NCI-H510A (cell line): ENCODE measurements at places on chromosomes 5 and 9.

GRCh38 chr5:128224336-128224735, 140.8 kb downstream of the SLC12A2 start:
- no peak for DNase-seq

GRCh38 chr9:128495296-128495695, 9.2 kb upstream of the GLE1 start:
- DNase-seq, result no peak

DNA sequence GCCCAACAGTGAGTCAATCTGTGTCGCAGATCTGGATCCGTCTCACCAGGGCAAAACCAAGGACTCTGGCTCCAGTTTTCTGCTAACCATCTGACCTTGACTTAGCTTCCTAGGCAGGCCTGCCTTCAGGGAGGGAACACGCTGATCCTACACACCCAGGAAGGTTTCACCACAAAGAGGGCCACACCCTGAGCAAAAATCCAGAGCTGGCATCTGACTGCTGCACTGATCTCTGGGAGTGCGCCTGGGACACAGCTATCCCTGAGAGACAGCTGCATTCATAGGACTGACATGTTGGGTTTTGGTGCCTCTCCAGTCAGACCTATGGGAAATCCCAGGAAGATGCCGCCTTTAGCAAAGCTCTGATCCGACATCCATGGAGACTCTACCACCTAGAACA, 47.5 kb downstream of the CDK5RAP2 start:
- no peak for DNase-seq

- DNase-seq, result no peak
Observed at GRCh38 chr9:33146298-33146697, 20.8 kb downstream of the B4GALT1 start.

DNA sequence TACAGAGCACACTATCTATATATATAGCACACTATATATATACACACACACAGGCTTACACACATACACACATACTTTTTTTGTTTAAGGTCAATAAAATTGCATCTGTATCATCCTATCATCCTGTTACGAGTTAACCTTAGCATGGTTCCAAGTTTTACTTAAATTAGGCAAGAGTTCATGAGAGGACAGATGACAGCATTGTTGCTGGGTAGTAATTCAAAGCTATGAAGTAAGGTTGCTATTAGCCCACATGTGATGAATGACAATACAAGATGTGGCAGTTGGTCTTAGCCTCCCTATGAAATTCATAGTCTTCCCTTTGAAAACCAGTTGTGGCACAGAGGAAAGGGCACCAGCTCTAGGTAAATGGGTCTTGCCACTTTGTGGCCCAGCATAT, 438.1 kb downstream of the ACTL7B start:
- no peak for DNase-seq

- no peak for DNase-seq
Observed at GRCh38 chr9:96420468-96421219, 2.5 kb upstream of the ZNF367 start.

- DNase-seq, result no peak
Observed at GRCh38 chr9:126773004-126773607, 31.7 kb upstream of the ZBTB43 start.

- DNase-seq, result no peak
Observed at GRCh38 chr5:155616779-155617392, 603.3 kb downstream of the KIF4B start.

DNA sequence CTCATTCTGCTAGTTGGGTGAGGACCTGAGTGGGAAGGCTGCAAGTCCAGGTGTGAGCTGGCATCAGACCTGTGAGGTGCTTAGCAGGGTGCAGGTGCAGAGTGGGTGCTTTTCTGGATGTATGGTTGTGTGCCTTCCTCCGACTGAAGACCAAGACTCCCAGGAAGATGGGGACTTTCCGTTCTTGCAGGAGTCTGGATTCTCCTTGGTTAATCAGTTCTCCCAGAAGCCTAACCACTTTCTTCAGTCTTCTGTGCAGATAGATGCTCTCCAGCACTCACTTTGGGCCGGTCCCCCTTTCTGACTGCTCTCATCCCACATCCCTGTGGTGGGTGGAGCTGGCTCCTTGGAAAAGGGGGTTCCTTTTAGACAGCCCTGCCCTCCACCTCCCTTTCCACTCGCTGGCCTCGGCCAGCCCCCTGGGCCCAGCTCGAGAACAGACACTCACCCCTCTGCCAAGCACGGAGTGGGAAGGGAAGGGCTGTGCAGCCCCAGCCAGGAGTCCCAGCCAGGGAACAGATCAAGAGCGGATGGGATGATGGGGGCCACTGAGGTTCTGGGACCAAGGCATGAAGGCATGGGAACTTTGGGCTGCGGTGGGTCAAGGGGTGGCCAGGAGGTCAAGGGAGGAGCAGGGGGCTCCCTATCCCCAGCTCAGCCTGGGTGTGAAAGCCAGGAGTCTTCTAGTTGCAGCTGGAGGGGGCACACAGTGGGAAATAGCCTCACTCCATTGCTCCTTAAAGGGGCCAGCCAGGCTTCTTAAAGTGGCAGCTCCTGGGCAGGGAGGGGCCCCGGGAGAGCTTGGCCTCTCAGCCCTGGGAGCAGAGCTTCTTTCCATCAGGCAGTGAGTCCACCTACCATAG, 62.4 kb downstream of the FGF18 start:
- DNase-seq, result no peak

- DNase-seq, result no peak
Observed at GRCh38 chr5:142512043-142513042, 173.5 kb downstream of the FGF1 start.

DNA sequence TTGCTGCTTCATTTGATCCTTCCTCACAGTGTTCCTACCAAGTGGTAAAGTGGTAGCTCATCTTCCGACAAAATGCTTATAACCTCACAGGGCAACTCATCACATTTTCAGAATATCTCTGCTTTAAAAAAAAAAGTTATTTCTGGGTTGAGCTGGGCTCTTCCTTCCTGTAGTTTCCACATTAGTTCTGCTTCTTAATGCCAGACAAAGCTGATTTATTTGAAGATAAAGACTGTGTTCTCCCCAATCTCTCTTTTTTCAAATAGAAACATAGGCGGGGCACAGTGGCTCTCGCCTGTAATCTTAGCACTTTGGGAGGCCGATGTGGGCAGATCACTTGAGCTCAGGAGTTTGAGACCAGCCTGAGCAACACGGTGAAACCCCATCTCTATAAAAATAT, 273.1 kb downstream of the ACTL7B start:
- DNase-seq, result no peak

- no peak for DNase-seq
Observed at GRCh38 chr5:162487528-162488525, 420.3 kb downstream of the GABRG2 start.

DNA sequence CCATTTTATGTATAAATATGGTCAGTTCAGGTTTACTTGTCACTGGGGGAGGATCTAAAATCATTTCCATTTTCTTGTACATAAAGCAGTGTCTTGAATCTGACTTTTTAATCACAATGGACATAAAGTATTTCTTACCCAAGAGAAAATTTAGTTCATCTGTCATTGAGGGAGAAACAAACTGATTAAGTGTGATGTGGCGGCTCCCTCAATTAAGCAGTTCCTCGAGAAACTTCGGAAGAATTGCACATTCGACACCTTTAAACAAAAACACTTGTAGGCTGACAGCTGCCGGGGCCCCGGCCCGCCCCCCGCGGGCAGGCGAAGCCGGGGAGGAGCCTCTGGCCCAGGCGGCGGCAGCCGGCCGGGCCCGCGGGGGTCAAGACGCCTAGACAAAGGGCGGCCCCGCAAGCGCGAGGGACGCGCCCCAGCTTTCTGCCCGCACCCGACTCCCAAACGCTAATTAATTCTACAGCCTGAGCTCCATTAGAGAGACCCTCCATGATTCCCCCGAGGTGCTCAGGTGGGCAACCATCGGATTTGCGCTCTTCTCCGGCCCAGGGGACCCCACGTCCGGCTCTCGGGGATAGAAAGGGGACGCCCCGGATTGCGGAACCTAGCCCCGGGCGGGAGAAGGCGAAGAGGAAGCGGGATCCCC, 750 bp downstream of the TRIM36 start:
- DNase-seq, result no peak

DNA sequence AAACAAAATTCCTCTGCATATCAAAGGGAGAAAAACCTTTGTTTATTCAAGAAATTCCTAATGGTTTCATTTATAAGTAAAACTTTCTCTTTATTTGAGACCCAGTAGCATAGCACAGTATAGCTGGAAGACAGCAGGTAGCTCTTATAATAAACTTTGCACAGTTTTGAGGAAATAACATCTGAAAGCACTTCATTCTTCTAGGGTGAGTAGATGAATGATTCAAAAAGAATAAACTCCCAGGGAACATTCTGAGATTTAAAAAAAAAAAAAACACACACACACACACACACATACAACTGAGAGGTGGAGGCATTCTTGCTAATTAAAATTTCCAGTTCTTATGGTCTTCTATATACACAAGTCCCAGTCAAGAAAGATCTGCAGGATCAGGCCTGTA, 197.3 kb downstream of the BNC2 start:
- no peak for DNase-seq

DNA sequence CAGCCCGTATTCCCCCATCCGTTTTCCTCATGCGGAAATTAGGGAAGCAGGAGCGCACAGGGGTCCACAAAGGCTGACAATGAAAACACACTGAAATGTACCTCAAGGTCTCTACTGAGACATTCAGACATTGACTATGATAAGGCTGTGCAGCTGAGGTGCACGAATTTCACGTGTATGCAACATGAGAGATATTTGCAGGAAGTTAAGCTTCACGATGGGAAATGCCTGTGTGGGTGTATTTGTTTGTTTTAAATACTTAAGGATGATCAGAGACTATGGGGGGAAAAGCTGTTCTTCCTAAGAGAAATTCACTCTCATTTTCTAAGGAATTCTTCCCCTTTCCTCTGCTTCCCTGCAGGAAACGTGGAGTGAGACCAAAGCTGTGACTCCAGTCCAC, 2.6 kb upstream of the SPATA31E1 start:
- DNase-seq, result no peak

- no peak for DNase-seq
Observed at GRCh38 chr5:114789773-114790402, 379.8 kb downstream of the TRIM36 start.

GRCh38 chr9:98230304-98230703, 25.1 kb downstream of the TBC1D2 start:
- no peak for DNase-seq

DNA sequence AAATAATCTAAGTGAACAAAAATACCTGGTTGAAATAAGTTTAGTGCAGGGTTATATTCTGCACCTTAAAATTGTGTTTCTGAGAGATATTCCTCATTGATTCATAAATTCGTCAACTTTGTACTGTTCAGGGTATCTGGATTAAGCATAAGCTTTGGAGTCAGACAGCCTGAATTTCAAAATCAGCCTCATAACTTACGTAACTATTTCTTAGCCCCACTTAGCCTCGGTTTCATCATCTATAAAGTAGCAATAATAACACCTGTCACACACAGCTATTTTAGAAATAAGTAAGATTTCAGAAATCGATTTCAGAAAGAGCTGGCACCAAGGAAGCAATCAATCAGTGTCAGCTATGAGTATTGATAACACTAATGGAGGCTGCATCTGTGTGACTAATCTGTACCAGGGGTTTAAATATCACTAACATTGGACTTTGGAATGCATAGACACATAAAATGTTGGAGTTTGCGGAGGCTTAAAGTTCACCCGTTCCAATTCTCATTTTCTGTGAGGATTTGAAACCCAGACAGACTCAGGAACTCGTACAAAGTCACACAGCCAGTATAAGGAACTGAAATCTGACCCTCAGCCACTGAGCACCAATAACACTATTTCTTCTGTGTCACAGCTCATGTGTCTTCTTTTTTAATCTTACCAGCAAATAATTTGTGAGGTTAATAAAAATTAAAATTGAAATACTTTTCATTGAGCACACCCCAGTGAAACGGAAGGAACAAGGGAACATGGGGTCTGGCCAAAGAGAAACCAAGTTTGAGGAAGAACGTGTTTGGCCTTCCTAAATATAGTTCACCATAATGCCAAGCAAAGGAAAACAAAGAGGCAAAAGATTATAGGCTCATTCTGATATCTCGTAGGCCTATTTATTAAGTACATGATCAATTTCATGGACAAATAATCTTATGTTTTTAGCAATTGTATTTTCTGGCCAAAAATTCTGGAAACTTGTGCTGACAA, 194.4 kb upstream of the PTGER4 start:
- no peak for DNase-seq

DNA sequence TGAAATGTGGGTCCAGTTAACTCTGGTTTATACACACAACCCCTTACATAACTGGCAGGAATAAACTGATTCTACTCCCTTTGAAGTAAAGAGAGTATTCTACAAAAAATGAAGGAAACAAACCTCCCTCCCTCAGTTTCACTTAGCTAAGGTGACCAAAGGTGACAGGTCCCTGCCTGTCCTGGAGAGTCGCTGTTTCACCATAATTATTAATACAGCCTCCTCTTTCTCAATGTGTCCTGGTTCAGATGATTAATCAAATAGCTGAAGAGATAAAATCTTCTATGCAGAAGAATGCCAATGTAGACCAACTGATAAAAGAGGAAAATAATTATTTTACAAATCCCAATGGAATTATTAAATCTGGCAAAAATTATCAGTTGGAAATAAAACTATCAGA, 163.7 kb upstream of the GNA14 start:
- no peak for DNase-seq

GRCh38 chr9:115385383-115386122, 267.6 kb upstream of the TNC start:
- no peak for DNase-seq

- no peak for DNase-seq
Observed at GRCh38 chr5:74903165-74903787, 37.1 kb upstream of the FAM169A start.

DNA sequence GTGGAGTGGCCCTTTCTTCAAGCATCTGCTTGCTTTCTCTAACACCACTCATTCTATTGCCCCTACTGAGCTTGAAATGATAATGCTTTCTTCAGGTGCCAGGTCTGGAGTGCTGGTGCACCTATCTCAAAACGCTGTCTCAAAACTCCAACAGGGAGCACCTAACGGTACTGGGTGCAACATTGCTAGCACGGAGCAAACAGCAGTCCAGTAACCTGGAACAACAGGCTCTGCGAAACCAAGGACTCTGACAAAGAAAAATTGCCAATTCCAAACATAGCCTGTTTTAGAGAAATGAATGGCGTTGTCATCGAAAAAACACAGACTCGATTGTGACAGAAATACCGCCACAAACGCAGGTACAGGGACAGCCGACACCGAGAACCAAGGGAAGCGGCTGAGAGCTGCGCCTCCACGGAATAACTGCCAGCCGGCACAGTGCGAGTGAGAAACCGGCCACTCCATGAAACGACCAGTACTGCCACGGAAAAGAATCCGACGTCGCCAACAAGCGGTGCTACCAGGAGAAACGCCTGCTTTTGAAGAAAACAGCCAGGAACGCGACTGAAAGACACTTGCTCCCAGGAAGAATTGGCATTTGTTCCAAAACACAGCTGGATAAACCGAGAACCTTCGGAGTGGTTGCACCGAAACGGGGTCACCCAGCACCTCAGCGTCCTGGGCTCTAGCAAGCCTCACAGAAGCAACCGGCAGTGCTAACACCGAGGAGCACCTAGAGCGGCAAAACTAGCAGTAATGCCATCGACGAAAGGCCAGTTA, 3.1 kb downstream of the ANXA2R start:
- DNase-seq, result no peak

GRCh38 chr5:142726188-142726731, 40.4 kb upstream of the FGF1 start:
- DNase-seq, result no peak

- DNase-seq, result no peak
Observed at GRCh38 chr9:118059484-118060278, 355.5 kb downstream of the TLR4 start.
